Cardiac fibroblast (primary cell): ENCODE measurements at places on chromosomes 2 and 18.

DNA sequence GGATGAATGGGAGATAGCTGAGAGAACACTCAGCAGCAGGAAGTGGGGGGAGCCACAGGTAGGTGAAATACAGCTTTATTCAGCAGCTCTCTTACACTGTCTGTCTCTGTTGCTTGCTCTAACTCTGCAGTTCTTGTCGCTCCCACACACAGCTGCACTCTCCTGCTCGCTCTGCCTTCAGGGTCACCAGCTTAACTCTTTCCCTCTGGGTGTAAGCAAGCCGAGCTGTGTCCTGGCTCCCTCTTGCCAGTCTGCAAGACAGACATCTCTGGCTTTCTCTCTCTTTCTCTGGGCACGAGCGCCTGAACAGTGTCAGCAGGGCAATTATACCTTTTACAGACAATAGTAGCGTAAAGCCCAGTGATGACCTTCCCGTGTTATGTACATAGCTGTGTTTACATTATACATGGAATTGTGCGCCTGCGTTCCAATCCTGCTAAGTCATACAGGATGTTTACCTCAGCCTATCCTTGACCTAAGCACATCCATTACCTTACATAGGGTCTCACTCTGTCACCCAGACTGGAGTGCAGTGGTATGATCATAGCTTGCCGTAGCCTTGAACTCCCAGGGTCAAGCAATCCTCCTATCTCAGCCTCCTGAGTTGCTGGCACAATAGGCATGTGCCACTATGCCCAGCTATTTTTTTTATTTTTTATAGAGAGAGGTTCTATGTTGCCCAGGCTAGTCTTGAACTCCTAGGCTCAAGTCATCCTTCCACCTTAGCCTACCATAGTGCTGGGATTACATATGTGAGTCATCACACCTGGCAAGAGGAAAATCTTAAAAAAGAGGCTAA lies 57.8 kb upstream of the CHN1 start:
- DNase-seq = no peak

DNA sequence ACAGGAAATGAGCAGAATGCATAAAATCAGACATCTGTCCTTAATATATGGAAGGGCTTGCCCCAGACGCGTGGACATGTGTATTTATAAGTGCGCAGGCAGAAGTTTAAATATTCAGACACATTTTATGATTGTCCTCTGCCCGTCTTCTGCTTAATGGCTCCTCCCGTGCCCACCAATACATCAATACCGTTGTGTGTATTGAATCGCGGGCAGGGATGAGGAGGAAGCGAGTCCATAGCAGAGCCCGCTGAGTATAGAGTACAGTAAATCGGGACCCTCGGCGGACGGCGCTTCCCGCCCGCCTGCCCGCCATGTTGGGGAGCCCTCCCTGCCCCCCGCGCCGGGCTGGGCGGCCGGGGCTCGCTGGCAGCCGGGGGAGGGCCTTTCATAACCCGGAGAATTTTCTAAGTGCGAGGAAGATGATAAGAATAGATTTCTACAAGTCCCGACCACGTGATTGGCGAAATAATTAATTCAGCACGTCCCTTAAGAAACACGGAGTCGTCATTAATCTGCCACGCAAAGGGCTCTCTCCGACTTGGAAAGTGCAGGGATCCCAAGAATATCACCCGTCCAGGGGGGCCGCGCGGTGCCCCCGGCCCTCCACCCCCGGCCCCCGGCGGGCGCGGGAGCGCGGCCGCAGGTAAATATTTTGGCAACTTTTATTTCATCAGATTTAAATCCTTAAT lies at the start of gene HOXD3:
TSS of gene HOXD3 (plus strand) at position 501 of the 692 bp plus-strand sequence. CDS start 11,808 bp downstream, outside the sequence.
- DNase-seq = no peak

GRCh38 chr2:40760071-40760666 lies 308.3 kb upstream of the SLC8A1 start:
- DNase-seq = peak; percentile 58

GRCh38 chr2:135798275-135798705 lies 38.7 kb downstream of the LCT start:
- DNase-seq = no peak

- no peak for DNase-seq
Observed at GRCh38 chr2:221546505-221547225, 25.4 kb downstream of the EPHA4 start.

GRCh38 chr18:2794159-2794558 lies 52.6 kb upstream of the EMILIN2 start:
- DNase-seq = no peak

- DNase-seq = no peak
Observed at GRCh38 chr18:50334546-50335152, 40.2 kb upstream of the SKA1 start.

DNA sequence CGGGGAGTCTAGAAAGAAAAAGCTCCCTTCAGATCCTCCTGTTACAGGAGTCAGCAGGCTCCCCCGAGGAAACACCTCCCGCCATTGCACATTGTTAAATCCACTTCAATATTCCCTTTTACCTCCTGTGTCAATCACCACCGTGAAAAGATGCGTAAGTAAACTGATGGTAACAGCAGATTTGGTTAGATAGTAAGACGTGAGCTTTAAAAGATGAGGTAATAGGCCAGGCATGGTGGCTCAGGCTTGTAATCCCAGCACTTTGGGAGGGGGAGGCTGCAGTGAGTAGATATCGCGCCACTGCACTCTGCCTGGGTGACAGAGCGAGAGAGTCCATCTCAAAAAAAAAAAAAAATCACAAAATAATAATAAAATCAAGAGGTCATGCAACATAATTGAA lies 15.2 kb upstream of the NCL start:
- no peak for DNase-seq

- DNase-seq = no peak
Observed at GRCh38 chr2:1169291-1169949, 218.8 kb downstream of the SNTG2 start.

DNA sequence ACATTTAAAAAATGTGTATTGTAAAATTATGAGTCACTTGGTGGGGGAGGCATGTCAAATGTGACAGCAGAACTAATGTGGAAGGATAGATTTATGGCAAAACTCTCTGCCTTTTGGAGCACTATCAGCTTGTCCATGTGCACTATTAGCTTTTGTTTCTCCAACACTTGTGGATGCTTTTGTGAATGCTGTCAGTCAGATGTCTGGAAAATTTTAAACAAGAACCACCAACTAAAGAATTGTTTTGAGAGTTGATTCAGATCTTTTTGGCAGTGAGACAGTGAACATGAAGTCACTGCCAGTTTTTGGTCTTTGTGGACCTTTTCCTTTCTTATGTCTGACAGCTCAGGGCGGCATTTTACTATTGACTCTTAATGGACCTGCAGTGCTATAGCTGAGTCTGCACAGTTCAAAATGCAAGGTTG lies 72.4 kb downstream of the KIAA1328 start:
- no peak for DNase-seq

GRCh38 chr2:18500333-18500732 lies 60.1 kb downstream of the RDH14 start:
- peak; percentile 93 for DNase-seq

DNA sequence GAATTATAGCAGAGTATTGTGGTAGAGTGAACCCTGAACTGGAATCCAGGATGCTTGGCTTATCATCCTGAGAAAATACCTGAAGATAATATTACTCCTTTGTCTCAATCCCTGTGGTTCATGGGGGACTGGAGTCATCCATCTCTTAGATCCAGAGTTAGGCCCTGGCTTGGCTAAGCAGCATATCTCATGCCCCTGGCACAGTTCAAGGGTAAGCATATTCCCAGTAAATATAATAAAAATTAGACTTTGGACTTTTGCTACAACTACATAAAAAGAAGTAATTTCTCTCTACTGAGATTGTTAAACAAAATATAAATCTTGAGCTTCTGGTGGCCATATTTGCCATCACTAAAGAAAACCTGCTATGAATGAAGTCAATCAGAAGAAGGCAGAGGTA lies 47.7 kb upstream of the STK39 start:
- DNase-seq = no peak

DNA sequence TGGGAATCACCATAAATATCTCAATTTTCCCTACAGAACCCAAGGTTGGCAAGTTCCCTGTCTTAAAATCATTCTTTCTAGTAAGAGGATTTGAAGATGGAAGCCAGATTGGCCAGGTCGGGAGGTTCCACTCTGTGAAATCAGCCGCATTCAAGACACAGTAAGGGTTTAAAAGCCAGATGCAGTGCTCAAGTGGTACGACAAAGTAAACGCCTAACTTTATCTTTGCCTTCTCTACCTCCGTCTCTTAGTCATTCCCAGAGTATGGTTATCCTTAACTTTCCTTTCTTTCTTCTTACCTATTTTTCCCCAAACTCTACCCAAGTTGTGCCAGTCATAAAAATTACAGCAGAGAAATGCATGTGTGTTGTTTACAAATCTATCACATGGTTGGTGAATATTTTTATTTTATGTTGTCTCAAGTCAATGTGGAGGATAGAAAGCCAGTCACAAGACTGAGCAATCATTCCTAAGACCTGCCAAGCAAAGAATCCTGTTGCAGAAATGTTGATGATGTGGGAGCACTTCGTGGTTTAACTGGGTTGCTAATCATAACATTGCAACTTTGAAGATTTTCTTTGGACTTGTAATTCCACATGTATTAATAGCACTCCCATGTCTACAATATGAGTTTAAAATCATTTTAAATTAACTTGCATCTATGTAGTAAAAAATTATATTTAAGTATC lies 62.6 kb downstream of the SLC40A1 start:
- DNase-seq = peak; percentile 35

DNA sequence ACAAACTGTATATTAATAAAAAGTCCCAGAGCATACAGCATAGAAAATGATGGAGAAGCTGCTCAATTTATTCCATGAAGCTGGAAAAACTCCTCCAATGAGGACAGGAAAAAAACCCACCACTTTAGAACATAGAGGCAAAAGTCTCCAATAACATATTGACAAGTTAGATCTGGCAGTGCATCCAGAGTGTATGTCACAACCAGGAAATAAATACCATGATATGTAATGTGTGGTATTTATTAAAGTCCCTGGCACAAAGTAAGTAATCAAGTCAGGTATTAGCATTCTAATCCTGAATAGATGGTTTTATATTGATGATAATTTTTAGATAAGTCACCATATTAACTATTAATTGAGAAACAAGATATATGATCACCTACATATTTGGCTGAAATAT lies 427.3 kb upstream of the HS6ST1 start:
- DNase-seq = peak; percentile 18

DNA sequence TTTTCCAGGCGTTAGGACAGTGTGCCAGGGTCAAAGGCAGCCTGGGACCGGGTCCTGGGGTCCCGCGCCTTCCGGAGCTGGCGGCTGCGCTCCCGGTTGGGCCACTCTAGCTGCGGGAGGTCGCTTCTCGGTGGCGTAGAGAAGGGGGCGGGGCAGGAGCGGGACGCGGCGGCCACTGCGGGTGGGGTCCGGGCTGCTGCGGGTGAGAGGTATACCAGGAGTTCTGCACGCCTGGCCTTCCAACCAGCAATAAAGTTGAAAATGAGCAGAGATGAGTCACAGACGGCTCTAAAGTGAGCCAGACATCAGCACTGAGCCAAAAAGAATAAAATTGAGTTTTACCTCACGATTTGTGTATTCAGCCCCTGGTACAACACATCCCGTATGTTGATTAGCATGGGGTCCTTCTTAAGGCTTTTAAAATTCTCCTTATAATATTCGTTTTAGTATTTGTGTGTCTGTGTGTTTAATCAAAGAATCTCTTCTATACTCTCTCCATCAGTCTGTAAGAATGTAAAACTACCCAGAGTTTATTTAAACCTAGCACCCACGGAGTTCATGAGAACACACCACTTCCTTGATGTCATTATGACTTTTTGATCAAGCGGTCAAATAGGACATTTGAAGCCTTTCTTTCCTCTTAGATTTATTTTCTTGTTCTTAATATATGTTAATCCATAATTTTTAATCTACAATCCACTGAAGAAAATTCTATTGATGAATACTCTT lies at the start of gene C1GALT1C1L:
TSS of gene C1GALT1C1L (minus strand) at position 108 of the 729 bp plus-strand sequence. CDS start at position 1, 107 bp downstream.
- peak; percentile 41 for DNase-seq

GRCh38 chr2:137929519-137929916 lies 34.8 kb upstream of the HNMT start:
- no peak for DNase-seq

GRCh38 chr2:160411167-160411566 lies 82.4 kb downstream of the RBMS1 start:
- DNase-seq = peak; percentile 74

GRCh38 chr18:66419400-66419799 lies 184.5 kb downstream of the CDH19 start:
- no peak for DNase-seq

DNA sequence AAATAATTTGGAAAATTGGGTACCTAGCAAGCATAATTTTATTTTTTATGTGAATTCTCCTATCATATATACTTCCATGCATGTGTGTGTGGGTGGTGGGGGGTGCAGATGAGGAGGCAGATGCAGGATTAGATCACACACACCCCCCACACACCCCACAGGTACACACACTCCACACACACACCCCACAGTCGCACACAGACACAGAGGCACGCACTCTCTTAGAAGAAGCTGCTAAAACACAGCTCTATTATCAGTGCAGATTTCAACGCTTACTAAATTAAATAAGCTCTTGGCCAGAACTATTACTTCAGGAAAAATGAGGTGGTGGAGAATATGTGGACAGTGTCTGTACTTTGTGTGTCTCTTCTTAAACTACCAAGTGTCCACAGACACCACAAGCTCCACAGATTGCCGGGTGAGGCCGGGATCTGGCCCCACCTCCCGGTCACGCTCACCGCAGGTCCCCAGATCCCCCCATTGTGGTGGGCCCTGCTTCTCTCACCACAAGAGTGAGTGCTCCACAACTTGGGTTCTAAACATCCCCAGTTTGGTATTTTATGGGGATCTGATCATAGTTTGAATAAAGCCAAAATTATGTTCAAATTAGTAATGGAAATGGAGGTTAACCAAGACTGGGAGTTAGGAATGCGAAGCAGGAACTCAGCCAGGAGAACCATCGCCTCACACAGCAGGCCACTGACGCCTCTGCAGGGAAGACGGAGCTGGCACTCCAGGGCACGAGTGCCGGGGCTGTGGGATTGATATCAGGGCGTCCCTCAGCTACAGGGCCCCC lies 102.1 kb downstream of the PXDN start:
- DNase-seq = no peak

DNA sequence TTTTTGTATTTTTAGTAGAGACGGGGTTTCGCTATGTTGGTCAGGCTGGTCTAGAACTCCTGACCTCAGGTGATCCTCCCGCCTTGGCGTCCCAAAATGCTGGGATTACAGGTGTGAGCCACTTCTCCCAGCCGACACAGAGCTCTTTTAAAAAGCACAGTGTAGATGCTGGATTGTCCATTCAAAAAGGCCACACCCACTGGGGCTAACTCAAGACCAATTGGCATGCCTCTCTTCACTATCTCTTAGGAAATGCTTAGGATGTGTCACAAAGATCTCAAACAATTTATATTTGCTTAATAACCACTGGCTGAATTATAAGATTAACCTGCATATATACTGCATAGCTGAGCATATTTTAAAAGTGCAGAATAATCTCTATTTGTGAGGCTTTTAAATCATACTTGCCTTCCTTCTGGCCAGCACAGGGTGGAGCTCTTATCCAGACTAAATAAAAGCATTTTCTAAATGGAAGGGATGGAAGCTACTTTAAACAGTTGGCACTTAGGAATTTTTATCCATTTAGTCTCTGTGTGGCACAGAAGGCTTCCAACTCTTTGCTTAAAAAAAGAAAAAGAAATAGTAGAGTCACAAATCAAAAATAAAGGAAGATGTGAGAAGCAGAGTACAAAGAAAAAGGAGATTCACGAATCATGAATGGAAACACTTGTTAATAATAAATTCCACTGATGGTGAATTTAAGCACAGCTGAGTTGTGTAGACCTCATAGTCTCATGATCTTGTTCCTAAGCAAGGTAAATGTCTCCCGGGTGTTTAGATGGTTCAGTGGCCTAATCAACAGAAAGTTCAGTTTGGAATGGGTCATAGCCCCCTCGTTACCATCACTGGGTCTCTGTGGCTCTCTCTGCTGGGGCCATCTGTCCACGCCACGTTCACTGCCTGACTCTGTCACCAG lies 22.4 kb downstream of the CRYGD start:
- DNase-seq = peak; percentile 40
